ENCODE measurements at places on chromosomes 5 and 9. TPM values are rescaled to one million over a fixed set of nuclear protein-coding genes. Genes with fewer than 3 reads are reported as not detected.

GRCh38 chr5:165231821-165232508, 1726.5 kb downstream of the MAT2B start:
- H3K27me3 ChIP-seq: no peaks in the 10 kb centered on the region
- H3K4me3 ChIP-seq: no peak overlapping the region
- no peak for DNase-seq
- peaks cover 28% of the 10 kb centered on the region for H3K4me1 ChIP-seq

DNA sequence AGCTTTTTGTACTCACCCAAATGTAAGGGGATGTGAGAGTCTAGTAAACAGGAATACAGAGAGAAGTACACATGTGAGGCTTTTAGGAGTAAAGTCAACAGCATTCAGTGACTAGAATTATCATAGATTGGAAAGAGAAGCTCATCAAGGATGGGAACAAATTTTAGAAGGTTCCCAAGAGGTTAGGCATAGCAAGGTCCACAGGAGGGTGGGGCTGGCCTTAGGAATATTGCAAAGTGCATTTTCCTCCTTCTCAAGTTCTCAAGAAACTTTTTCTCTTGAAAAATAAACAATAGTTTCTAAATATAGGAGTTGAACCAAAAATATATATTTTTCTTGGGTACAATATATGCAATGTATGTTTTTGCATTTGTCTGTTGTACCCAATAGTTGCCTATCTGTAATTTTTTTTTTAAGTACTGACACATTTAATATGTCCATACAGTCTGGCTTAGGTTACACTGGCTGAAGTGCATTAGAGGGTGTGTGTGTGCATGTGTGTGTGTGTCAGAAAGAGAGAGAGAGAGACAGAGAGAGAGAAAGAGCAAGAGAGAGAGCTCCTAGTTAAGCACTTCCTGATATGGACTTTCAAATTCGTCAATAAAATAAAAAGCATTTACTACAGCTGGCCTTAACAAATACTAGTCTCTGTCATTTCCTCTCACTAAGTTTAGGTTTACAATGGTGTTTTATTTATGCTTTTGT, 62.2 kb downstream of the SNX18 start:
- H3K4me1 ChIP-seq: peaks cover 14% of the 10 kb centered on the region
- H3K36me3 ChIP-seq: no peaks in the 10 kb centered on the region
- no peak for DNase-seq
- H3K27ac ChIP-seq: peak overlapping the region; percentile 18
- no peak overlapping the region for H3K4me3 ChIP-seq

- H3K27me3 ChIP-seq: peaks cover 15% of the 10 kb centered on the region
- H3K4me1 ChIP-seq: peaks cover 27% of the 10 kb centered on the region
- no peaks in the 10 kb centered on the region for H3K36me3 ChIP-seq
- no peak overlapping the region for H3K4me3 ChIP-seq
- DNase-seq: no peak
Measured at GRCh38 chr9:126857261-126857960, 3.0 kb upstream of the ZBTB34 start.

The TMEM252 gene
- total RNA-seq: not detected

- no peak overlapping the region for H3K4me3 ChIP-seq
- no peaks in the 10 kb centered on the region for H3K36me3 ChIP-seq
- peak; percentile 57 for DNase-seq
- H3K27me3 ChIP-seq: no peaks in the 10 kb centered on the region
Measured at GRCh38 chr9:134544388-134545214, 97.0 kb upstream of the COL5A1 start.

DNA sequence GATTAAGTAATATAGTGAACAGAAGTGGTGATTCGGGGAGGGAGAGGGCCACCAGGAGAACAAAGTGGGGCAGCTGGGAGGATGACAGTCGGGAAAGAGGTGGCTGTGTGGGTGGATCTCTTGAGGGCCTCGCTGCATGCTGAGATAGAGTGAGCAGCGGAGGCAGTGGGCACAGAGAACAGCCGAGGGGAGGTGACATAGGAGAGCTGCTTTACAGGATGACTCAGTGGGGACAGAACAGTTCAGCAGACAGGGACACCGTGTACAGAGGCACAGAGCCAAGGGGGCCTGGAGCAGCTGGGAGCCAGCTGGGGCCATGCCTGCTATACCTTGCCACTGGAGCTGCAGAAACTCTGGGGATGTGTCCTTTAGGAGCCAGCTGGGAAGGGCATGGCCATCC, 273.9 kb downstream of the GADD45G start:
- peak; percentile 20 for DNase-seq
- no peaks in the 10 kb centered on the region for H3K36me3 ChIP-seq
- H3K27me3 ChIP-seq: no peaks in the 10 kb centered on the region
- no peak overlapping the region for H3K27ac ChIP-seq
